ENCODE measurements at places on chromosomes 5 and 9.

DNA sequence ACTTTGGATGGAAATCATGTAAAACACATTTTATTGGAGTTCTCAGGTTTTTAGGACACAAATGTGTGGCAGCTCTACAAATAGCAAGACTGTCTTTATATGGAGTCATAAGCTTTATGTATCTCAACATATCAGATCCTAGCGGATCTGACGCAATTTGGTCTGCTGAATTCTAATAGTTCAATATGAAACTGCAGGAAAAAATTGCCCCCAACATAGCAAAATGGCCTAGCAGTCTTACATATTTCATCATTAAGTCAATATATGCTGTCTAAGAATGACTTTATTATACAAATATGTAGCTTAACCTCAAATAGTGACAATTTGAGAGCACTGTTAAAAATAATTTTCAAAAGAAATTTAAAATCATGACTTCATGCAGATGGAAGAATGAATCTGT lies 244.3 kb downstream of the TAF11L14 start:
- no peak for DNase-seq

DNA sequence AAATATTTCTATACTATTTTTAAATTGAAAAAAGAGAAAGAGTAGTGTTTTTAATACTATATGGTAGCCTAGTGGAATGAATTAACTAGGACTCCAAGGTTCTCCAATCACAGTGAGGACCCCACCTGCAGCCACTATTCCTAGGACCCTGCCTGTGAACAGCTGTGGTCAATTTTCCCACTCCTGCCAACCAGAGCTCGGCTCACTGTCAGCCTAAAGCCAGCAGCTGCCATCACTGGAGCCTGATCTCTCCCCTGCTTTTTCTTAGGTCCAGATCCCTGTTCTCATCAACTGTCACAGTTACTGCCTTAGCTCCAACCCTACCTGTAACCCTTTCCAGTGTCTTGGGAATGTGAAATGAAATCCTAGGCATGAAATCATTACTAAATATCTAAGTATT lies 25.3 kb downstream of the ARSB start:
- no peak for DNase-seq

DNA sequence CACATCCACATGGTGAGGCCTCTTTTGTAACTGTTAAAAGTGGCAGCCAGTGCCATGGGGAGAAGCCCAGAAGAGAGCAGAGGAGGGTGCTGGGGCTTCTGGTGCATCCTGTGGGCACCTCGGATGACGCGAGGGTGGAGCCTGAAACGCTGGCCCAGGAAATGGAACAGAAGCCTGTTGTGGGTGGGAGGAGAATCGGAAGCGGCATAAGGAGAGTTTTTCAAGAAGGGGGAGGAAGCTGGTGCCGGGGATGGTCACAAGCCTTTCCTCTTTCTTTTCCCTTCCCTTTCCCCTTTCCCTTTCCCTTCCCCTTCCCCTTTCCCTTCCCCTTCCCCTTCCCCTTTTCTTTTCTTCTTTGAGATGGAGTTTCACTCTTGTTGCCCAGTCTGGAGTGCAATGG lies 12.9 kb downstream of the ANKRD33B start:
- DNase-seq = no peak

DNA sequence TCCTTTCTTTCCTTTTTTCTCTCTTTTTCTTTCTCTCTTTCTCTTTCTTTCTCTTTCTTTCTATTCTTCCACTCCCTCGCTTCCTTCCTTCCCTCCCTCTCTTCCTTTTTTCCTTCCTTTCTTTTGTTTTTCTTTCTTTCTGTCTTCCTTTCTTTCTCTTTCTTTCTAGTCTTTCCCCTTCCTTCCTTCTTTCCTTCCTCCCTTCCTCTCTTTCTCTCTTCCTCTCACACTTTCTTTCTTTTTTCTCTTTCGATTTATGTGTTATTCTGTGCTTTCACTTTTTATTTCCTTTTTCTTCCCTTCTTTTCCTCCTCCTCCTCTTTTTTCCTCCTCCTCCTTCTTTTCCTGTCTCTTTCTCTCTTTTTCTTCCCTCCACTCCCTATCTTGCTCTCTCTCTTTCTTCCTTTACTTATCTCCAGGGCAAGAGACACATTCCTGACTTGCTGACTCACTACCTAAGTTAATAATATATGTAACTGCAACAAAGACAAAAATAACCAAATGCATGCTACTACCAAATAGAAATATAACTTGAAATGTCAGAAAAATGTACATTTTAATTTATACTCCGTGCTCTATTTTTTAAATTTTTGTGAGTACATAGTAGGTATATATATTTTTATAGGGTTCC lies 445.5 kb downstream of the GABRG2 start:
- DNase-seq = no peak

DNA sequence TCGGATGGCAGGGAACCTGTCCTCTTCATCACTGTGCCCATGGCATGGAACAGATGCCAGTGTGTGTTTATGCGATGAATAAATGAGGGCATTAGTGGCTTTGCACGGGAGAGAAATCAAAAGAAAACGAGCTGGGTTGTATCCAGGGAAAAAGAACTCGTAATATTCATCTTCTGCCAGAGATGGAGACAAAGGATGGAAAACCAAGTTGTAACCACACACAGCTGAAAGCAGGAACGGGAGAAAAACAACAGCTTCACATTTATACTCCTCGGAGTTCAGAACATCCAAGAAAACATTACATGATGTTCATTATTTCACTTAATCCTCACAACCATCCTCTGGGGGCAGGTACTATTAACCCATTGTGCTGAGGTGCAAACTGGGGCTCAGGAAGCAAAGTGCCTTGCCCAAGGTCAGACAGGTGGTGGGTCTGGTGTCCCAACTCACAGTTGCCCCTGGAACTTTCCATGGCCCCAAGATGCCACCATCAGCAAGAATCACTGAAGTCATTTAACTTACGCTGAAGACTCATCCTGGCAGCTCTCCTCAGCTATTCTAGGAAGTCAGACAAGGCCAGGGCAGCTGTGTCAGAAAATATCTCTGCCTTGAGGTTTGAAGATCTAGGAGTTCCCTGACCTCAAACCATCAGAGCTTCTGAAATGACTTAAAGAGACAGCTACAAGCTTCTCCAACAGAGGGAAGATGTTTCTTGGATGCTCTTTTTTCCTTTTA lies 250.4 kb downstream of the NSG2 start:
- DNase-seq = no peak

DNA sequence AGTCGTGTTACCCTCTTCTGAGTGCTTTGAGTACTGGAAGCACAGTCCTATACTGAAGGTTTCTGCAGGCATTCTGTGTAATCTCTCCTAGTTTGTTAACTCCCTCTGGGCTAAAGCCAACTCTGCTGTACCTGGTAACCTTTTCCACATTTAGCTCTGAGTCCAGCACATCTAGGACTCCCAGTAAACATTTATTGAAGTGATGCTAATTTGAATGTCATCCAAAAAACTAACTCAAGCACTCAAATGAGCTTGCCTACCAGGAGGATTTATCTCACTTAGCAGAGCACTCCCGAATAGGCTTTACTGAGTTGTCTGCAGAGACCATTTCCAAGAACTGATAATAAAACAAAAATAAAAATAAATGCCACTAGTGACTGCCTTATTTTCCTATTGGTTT lies 79.5 kb upstream of the NFIB start:
- no peak for DNase-seq

- DNase-seq = no peak
Observed at GRCh38 chr5:91301106-91301846, 81.8 kb downstream of the ARRDC3 start.

GRCh38 chr5:109853377-109853776 lies 163.7 kb downstream of the MAN2A1 start:
- no peak for DNase-seq

GRCh38 chr9:74775396-74775795 lies 112.3 kb downstream of the TRPM6 start:
- no peak for DNase-seq

- DNase-seq = no peak
Observed at GRCh38 chr5:79183011-79183410, 52.9 kb upstream of the JMY start.

GRCh38 chr5:80655231-80655774 lies 520 bp upstream of the DHFR start:
- DNase-seq = no peak

DNA sequence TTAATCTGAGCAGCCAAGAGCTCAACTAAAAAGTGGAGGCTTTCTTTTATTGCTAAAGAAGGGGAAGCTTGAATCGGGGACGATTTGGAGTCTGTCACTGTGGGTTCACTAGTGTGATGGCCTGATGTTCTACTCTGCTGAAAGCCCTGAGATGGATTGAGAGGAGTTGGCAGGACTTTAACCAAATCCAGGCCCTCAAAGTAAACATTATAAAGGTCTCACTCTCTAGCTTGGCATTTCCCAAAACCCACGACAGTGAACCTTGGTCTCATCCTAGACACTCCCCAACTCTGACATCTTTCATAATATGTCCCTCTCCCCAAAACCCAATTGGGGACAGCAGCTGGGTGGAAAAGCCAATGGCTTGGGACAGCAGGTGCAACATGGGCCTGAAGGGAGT lies 32.7 kb downstream of the TMOD1 start:
- no peak for DNase-seq

GRCh38 chr9:13817754-13818278 lies 496.1 kb downstream of the NFIB start:
- no peak for DNase-seq

- DNase-seq = no peak
Observed at GRCh38 chr5:131973089-131973712, 27.7 kb upstream of the MEIKIN start.

- DNase-seq = no peak
Observed at GRCh38 chr5:135272311-135272805, 126.7 kb downstream of the MACROH2A1 start.

- DNase-seq = no peak
Observed at GRCh38 chr9:109063760-109064159, 50.5 kb upstream of the CTNNAL1 start.

GRCh38 chr5:82023644-82024043 lies 51.8 kb downstream of the ATG10 start:
- no peak for DNase-seq

GRCh38 chr5:87836696-87837095 lies 424.0 kb upstream of the CCNH start:
- DNase-seq = no peak

- no peak for DNase-seq
Observed at GRCh38 chr9:70405808-70406433, 8.5 kb downstream of the KLF9 start.

DNA sequence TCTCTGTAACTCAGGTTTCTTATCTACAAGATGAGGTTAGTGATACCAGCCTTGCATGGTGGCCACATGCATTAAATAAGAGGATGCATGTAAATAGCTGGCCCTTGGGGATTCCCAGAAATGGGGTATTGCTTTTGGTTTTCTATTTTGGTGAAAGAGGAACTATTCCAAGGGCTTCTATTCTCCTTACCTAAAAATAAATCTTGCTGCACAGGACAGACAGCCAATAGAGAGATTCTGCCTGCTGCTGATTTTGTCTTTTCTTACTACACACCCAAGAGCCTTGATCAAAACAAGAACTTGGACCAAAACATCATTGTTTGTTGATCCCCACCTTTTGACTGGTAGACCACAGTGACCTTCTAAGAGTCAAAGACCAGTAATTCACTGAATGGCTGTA lies 161.8 kb downstream of the PJA2 start:
- DNase-seq = no peak

- no peak for DNase-seq
Observed at GRCh38 chr5:56693220-56693579, 122.1 kb upstream of the MAP3K1 start.

- no peak for DNase-seq
Observed at GRCh38 chr5:107157809-107158208, 512.9 kb downstream of the EFNA5 start.

GRCh38 chr9:110707419-110707818 lies 38.8 kb downstream of the MUSK start:
- no peak for DNase-seq

- no peak for DNase-seq
Observed at GRCh38 chr9:113599646-113600022, 136.1 kb downstream of the RGS3 start.

- peak; percentile 29 for DNase-seq
Observed at GRCh38 chr9:114386886-114387679, 699 bp downstream of the AKNA start.

DNA sequence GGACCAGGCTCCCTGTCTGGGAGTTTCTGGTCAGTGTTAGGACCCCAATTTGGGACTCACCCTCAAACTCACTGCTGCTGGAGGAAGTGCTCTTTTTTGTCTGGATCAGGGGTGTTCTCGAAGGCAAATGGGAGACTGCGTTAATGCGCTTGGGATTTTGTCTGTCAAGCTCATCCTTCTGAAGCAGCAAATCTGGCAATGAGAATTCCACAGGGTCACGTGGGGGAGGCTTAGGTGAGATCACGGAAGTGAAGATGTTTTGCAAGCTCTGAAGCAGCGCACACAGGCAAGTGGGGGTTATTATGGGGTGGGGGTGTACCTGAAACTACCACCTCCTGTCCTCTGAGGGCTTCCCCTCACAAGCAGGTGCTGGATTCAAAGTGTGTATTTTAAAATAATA lies 10.5 kb upstream of the TEX53 start:
- no peak for DNase-seq

DNA sequence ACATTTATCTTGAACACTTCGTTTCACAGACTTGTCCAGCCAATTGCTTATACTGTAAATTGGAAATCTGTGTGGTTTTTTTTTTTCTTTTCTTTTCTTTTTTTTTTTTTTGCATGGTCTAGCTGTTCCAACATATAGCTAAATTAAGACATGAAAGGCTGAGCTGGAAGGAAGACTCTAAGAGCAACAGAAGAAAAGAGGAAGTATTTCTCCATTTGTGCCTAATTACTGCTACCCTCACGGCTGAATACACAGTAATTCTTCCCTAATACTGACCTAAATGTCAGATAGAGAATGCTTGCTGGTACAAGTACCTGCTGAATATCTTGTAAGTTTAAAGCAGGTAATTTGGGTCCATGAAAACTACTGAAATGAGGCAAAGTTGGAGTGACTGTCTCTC lies 11.0 kb upstream of the HAPLN1 start:
- no peak for DNase-seq

DNA sequence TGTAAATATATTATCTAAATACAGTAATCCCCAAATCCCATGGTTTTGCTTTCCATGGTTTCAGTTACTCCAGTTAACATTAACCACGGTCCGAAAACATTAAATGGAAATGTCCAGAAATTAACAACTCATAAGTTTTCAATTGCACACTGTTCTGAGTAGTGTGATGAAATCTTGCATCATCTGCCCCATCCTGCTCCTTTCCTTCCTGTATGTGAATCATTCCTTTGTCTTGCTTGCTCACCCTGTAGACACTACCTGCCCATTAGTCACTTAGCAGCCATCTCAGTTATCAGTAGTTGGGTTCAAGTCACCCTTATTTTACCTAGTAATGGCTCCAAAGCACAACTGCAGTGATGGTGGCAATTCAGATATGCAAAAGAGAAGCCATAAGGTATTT lies 1568.5 kb upstream of the WWC1 start:
- no peak for DNase-seq

GRCh38 chr5:174736331-174736721 lies 11.9 kb downstream of the MSX2 start:
- no peak for DNase-seq

All from amygdala (tissue), 56 donors.